ENCODE measurements at places on chromosomes 3 and 15.

DNA sequence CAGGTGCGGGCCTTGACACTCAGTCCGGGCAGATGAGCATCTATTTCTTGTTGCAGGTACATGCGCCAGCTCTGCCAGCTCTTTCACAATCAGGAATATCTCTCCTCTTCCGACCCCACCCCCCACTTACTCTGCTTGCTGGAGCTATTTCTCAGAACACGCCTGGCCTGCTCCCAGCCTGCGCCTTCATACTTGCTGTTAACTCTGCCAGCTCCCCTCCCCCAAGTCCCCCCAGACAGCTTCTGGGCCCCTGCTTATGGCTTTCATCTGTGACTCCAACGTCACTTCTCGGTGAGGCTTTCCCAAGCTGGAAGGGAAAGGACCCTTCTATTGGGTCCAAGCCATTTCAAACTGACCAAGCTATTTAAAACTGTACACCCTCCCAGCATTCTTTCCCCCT, 15.2 kb downstream of the MAGEF1 start:
- no peak for DNase-seq

- DNase-seq: no peak
Observed at GRCh38 chr3:72411843-72412242, 436.4 kb downstream of the SHQ1 start.

DNA sequence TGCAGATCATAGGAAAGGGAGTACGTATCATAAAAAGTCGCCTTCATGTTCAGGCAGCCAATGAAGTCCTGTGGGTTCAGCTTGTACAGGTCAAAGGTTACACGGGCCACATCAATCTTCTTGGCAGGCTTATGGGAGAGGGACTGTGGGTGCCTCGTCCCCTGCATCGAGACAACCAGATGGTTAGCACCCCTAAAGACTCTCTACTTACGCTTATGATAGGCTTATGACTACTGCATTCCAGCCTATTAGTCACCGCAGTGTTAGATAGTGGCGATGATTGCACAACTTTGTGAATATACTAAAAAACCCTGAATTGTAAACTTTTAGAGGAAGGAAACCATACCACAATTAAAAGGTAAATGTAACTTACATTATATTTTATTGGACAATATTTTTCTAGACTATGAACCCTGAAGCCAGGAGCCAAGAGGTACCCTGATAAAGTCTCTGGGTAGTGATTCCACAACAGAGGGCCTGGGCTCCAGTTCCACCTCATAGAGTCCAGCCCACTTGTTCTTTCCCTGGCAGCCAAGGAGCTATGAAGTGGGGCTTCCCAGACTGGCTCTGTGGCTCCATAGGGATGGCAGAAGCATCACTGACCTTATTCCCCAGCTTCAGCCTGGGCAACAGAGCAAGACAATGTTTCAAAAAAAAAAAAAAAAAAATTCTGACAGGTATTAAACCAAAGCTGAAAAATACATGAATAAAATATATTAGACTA, 2.5 kb upstream of the FANCD2 start:
- no peak for DNase-seq

DNA sequence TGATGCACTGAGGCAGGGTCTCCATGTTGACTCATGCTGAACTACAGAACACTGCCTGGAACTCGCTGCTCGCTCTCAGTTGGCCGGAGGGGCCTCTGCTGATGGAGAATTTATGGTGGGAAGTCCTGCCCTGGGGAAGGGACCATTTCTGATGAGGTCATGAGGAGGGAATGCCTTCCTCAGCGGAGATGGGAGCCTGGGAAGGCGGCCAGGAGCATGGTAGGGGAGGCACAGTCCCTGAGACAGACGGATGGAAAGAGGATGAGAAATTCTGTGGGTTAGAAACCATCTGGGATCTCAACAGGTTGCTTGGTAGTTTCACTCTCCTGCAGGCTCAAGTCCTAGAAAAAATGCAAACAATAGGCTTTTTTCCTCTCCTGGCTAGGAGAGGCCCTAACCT, 56.8 kb upstream of the TPM1 start:
- no peak for DNase-seq

GRCh38 chr3:102484363-102484762, 49.5 kb downstream of the ZPLD1 start:
- no peak for DNase-seq

DNA sequence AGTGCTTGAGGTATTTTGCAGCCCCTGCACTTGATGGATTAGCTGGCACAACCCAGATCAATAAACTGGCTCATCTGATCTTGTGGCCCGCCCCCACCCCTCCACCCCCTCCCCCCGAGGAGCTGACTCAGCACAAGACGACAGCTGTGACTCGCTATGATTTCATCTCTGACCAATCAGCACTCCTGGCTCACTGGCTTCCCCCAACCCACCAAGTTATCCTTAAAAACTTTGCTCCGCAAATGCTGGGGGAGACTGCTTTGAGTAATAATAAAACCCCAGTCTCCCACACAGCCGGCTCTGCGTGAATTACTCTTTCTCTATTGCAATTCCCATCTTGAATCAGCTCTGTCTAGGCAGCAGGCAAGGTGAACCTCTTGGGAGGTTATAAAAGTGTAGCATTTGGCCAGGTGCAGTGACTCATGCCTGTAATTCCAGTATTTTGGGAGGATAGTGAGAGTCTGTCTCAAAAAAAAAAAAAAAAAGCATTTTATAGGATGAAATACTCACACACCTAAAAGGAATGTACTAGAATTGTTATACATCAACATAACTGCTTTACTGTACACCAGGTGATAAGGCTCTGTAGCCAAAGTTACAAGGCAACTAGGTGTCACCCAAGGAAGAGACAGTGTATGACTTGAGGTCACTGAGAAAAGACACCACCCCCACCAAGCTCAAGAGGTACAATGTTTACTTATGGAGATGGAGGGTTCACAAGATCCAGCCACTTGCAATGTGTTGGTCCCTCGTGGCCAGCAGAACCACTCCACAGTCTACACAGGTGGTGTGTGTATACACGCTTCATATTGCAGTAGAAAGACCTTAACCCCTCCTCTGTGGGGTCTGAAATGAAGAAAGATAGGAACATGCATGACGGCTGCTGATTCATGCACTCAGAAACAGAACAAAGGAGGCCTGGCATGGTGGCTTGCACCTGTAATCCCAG, 8.6 kb downstream of the ZNF445 start:
- DNase-seq: no peak

DNA sequence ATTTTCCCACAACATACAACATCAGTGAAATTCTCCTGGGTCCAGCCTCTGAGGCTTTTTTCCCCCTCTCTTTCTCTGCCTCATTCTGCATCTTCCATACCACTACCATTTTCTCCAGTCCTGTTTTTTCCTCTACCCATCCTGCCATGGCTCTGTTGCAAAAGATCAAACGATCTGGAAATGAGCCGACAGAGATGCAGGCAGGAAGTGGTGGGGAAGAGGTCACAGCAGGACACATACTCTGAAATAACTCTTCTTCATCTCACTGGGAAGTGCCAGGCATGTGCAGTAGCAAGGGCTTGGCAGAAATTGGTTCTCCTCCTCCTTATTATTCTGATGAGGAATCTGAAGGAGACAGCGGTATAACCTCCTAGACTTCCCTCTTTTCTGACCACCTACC, 114.3 kb downstream of the CORO2B start:
- no peak for DNase-seq

DNA sequence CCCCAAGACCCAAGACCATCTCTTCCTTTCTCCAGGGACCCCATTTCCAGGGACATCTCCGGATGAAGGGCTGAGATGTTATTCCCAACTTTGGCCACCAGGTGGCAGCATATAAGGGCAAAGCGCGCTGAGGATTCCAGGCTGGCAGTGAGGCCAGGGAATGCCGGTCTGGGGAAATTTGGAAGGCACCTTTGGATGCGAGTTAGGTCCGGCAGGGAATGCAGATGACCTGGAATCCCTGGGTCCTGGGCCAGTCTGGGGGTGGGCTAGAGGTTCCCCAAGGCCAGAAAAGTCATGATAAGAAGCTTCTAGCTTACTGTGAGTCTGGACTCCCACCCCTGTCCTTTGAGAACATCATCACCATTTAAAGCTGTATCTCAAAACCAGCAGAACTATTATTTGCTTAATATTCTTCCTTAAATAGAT, 1.6 kb upstream of the CHST13 start:
- DNase-seq: peak; percentile 8

All from stimulated activated CD8-positive, alpha-beta memory T cell treated with anti-CD3 and anti-CD28 coated beads, Interleukin-2, amount 100 ng/mL, for 1 hour (primary cell).